ENCODE measurements at places on chromosomes 12 and 14.

DNA sequence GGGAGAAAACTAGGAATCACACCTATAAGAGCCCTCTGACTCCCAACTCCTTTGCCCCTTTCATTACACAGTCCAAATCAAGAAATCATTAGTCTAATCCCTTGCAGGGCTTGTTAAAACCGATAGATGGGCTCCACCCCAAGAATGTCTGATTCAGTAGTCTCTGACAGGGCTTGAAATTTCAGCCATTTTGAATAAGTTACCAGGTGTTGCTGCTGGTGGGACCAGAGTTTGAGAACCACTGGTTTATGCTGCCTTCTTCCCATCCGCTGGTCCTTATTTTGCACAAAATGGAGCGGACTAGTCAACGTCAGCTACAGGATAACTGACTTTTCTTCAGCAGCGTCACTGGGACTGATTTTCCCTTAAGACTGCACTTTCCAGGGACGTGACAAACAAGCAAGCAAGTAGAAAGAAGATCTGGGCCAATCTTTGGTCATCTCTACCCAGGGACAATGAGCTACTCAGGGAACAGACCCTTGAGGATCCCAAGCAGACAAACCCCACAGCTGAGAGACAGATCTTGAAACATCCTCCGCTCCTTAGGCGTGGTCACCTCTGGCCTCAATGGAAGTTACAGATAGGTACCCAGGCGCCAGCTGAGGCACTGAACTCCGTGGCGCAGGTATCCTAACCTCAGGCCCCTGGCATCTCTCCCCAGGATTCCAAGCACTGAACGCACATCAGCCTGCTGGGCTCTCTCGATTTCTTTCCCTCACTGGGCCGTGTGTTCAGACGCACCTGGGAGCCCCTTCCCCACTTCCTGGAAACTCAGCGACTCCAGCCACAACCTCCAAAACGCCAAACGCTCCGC is 900 bp downstream of the KCTD10 start:
- no peak for DNase-seq

GRCh38 chr12:71214511-71215285 is 56.9 kb upstream of the TSPAN8 start:
- DNase-seq = no peak

DNA sequence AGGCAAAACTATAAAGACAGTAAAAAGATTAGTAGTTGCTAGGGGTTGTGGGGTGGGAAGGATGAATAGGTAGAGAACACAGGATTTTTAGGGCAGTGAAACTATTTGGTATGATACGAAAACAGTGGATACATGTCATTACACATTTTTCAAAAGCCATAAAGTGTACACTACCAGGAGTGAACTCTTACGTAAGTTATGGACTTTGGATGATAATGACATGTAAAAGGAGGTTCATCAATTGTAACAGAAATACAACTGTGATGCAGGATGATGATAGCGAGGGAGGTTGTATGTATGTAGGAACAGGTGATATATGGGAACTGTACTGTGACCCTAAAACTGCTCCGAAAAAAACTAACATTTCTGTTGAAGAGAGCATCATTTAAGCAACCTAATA is 15.1 kb upstream of the FGF6 start:
- DNase-seq = no peak

DNA sequence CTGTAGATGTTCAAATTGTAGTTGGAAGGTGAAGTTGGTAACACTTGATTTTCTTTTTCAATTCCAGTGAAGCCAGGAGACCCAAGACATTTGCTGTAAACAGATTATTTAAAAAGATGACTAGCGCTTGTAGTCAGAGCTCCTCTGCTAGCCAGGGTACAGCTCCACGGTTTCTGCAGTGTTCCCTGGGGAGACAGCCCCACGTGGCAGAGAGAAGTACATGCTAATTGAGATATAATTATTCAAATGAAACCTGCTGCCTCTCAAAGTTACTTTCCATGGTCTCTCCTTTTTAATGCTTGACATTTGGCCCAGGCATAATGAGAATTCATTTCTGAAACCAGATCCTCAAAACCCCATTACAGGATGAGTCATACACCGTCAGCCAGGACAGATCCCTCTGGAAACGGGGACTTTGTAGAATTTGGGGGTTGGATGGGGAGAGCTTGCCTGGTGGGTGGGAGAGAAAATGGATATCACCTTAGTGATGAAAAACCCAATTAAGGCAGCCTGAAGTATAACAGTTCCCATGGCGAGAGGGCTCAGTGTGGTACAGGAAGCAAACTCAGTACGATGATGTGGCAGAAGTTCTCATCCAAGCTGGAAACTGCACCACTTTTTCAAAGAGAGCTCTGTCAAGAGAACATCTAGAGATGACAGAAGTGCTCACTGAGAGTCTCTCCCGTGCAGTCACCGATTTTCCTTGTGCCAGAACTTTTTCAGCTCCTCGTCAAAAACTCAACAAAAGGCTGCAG is 637.7 kb upstream of the TMEM132C start:
- no peak for DNase-seq

GRCh38 chr12:82746668-82747067 is 60.0 kb downstream of the TMTC2 start:
- DNase-seq = no peak

DNA sequence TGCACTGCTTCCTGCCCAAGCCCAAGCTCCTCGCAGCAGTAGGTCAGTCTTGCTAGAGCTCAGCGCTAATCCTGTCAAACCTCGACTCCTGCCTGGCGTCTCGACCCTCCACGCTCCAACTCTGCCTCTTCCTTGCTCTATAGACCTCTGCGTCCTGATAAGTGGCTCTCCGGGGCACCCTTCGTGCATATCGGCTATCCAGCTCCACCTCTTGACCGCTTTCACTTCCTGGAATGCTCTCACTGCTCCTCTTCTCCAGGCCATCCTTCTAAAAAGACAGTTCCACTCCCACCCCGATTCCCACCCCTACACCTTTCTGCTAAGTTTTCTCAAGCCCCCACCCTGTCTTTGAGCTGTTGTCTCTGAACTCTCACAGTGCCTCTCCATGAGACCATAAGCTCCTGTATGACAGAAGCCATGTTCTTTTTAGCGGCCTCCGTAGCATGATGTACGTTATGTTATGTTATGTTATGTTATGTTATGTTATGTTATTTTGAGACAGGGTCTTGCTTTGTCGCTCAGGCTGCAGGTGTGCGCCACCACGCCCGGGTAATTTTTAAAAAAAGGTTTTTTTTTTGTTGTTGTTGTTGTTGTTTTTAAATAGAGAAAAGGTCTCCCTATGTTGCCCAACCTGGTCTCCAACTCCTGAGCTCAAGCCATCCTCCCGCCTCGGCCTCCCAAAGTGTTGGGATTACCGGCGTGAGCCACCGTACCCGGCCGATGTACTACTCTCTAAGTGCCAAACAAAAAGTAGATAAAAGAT is 601 bp downstream of the COX14 start:
- DNase-seq = no peak

- peak; percentile 60 for DNase-seq
These were observed 362.6 kb downstream of the DAD1 start for GRCh38 chr14:22226381-22226780.

- no peak for DNase-seq
These were observed 1.3 kb downstream of the RITA1 start for GRCh38 chr12:113186666-113187325.

DNA sequence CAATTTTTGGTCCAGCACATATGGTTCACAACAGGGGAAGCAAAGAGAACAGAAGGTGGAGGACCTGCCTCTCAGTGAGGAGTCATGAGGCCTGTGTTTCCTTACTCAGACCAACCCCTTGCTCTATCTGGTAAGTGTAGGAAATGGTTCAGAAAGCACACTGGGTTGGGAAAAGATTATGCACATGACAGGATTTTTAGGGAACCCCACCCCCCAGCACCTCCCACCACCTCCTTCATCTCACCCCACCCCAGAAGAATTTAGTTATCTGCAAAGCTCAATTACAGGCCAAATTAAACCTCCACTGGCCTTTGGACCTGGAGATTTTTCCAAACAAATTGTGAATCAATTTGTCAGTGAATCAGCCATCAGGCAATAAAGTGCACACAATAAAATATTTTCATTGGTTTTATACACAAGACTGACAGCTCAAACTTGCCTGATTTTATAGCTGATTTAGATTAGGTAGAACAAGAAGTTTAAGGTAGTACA is 132.8 kb downstream of the DACT1 start:
- DNase-seq = no peak

- DNase-seq = no peak
These were observed 403.3 kb downstream of the ADAMTS20 start for GRCh38 chr12:43148691-43149090.

- DNase-seq = no peak
These were observed 57.4 kb downstream of the TMTC1 start for GRCh38 chr12:29726321-29726692.

GRCh38 chr12:6266971-6267721 is 43.3 kb upstream of the PLEKHG6 start:
- DNase-seq = no peak

DNA sequence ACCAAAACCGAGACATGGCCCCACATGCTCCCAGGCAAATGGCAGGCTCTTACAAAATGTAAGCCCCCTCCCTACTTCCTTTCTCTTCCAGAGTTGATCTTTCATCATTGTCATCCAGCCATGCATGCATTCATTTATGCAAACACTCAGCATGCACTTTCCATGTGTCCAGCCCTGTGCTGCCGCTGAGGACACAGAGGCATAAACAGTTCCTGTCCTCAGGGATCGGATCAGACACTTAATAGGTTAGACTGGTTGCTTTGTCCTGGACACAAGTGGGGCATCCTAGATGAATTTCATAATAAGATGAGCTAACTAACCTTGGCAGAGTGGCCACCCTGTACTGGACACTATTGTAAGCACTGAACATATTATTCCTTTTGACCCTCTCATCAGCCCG is 23.1 kb downstream of the PRIMA1 start:
- DNase-seq = no peak

DNA sequence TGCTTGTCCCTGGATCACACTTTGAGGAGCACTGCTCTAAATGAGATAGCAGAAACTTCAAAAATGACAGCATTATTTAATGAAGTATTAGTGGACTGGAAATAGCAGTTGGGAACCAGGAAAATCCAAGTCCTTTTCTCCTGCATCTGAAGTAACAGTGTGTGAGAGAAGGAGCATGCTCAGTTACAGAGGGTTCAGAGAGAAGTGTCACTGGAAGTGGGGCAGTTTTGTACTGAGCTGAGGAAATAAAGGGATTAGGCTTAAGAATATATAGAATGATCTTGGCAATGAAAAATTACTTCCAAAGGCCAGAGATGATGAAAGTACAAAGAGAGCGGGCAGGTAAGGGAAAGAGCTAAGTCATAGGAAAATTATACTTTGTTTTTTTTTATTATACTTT is 130.9 kb downstream of the MIPOL1 start:
- DNase-seq = no peak

DNA sequence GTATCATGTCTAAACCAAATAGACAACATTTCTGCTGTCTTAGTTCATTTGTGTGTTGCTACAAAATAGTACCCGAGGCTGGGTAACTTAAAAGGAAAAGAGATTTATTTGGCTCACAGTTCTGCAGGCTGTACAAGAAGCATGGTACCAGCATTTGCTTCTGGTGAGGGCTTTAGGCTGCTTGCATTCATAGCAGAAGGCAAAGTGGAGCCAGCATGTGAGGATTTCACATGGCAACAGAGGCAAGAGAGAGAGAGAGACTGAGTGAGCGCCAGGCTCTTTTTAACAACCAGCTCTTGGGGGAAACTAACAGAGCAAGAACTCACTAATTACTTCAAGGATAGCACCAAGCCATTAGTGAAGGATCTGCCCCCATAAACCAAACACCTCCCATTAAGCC is 271.4 kb upstream of the SRRM4 start:
- no peak for DNase-seq

DNA sequence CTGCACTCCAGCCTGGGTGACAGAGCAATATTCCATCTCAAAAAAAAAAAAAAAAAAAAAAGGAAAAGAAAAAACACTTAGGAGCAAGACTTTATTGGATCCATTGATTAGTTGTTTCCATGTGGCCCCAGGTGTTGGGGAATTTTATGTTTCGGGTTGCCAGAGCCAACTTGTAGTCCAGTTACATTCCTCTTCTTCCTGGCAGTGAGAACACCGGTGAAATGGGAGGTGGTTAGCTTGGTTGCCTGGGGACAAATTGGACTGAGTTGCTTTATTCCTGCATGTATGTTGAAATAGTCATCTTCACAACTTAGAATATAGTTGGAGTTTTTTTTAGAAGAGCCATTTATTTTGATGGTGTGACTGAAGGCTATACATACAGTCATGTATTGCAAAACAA is 12.6 kb downstream of the RCOR1 start:
- DNase-seq = no peak

DNA sequence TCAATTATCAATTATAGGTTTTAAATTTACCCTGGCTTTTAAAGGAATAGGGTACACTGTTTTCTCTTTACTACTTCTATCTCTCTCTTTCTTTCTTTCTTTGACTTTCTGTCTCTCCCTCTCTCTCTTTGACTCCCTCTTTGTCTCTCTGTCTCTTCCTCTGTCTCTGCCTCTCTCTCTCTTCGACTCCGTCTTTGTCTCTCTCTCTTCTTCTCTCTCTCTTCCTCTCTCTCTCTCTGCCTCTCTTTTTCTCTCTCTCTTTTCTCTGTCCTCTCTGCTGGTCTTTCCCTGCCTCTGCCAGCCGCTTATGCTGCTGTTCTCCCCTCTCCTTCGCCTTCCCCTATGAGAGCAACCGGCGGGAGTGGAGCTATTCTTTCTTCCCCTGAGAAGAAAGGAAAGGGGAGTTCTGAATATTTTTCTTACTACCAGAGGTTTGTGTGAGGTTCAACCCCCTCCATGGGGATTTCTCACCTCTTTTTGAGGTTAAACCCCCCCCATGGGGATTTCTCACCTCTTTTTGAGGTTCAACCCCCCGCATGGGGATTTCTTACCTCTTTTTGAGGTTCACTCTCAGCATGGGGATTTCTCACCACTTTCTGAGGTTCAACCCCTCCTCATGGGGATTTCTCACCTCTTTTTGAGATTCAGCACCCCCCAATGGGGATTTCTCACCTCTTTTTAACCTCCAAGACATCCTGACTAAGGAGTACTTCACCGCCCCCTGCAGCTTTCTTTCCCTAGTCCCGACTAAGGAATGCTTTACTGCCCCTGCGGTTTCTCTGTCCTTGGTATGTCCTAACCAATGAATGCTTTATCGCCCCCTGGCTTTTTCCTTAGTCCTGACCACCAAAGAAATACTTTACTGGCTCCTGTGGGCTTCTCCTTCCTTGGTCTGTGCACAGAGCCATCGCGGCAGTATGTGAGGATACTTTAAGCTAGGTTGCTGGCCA is 27.4 kb upstream of the DDHD1 start:
- peak; percentile 63 for DNase-seq

- no peak for DNase-seq
These were observed 162.1 kb downstream of the FUT8 start for GRCh38 chr14:65574611-65575010.

GRCh38 chr12:26287671-26288381 is 92.5 kb downstream of the SSPN start:
- no peak for DNase-seq

DNA sequence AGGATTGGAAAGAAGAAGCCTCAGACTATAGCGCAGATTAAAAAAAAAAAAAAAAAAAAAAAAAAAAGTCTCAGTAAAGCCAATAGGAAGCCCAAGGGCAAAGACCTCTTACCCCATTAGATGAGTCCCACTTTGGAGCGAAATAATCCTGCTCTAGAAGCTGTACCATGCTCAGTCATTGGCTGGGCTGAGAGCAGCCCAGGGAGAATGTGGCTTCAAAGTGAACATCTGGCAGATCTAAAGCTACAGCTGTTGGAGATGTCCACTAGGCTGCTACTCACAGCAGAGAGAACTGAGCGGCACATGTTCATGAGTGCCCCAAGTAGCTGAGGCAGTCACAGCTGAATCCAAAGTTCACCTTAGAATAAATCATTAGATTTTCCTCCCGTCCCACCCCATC is 560.9 kb downstream of the MED13L start:
- no peak for DNase-seq

- DNase-seq = no peak
These were observed 5.0 kb downstream of the PLEKHD1 start for GRCh38 chr14:69489495-69489894.

GRCh38 chr12:7091660-7092228 is 501 bp downstream of the C1R start:
- DNase-seq = no peak
